ENCODE measurements at places on chromosomes 2 and 18.

- no peak for DNase-seq
These were observed 32.7 kb downstream of the SPIRE1 start for GRCh38 chr18:12625241-12625640.

DNA sequence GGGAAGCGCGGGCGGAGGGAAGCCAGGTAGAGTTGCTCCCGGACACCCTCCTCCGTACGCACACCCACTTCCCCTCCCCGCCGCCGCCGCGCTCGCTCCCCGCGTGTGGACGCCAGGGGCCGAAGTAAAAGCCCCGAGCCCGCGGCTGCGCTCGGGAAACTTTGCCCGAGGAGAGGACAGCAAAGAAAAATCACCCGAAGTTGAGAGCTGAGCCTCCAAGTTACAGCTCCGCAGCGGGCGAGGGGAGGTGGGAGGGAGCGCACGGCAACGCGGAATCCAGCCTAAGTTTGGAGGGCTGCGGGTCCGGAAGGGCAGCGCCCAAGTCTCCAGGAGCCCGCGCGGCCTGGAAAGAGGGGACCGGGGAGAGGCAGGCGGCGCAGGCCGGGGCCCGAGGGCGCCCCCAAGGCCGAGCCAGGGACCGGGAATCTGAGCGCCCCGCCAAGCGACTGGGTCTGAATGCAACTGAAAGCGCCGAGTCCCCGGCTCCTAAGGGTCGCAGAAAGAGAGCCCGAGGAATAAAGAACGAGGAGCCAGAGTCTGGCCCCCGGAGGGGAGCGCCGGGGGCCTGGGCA is 706 bp upstream of the BCL11A start:
- no peak for DNase-seq

DNA sequence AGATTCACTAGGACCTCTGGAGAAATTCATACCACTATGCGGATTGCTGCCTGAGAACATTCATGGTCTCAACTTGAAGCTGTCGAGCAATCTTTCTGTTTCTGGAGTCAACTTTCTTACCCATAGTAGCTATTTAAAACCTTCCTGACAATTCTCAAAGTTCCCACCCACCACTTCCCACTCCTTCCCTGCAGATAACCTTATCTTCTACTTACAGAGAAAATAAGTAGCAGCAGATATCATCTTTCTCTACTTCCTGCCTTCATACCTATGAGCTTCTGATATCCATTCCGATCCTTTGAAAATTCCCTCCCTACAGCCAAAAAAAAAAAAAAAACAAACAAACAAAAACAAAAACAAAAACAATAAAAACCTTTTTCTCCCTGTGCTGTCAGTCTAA is 81.2 kb upstream of the CYRIA start:
- no peak for DNase-seq

DNA sequence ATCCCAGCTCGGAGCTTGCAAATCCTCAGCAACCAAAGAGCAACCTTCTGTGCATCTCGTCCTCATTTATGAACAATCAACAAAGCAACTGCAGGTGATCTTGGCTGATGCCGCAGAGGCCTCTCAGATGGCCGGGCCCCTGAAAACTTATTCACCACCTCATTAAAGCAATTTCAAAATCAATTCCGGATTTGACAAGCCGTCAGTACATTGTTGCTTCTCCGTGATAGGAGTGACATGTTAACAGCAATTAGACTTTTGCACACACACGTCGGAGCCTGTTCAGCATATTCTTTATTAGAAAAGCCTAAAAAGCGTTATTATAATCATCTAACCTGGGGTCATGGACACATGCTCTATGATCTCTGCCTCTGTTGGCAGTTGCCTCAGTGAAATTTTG is 183.1 kb upstream of the CXCR4 start:
- no peak for DNase-seq

DNA sequence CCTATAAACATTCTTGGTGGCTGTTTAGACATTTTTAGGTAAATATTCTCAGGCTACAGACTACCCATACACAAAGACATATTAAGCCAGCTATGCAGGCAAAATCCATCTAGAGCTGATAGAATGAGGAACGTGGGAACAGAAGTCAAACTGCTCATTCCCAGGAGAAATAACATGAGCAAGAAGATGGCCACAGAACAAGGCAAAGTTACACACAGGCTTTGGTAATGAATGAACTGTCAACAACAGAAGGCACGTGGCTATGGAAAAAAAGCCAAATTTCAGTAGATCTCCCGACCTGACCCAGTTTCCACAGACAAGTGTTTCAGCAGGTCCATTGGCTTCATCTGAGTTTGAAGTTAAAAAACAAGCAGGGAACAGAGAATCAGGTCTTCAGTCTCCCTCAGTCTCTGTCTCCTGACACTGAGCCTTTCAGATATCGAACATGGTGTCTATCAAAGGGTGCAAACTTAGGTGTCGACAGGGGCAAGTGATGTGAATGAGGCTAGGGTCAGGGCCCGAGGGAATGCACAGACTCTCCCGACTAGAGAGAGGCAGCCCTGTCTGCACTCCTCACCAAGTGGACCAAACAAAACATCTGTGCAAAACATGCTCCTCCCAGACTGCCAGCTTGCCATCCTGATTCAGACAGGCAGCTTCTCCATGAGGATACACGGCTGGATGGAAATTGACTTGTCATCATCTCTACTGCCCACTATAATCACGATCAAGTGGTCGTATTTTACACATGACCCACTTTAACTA is 25.9 kb downstream of the SIGLEC15 start:
- DNase-seq: no peak

DNA sequence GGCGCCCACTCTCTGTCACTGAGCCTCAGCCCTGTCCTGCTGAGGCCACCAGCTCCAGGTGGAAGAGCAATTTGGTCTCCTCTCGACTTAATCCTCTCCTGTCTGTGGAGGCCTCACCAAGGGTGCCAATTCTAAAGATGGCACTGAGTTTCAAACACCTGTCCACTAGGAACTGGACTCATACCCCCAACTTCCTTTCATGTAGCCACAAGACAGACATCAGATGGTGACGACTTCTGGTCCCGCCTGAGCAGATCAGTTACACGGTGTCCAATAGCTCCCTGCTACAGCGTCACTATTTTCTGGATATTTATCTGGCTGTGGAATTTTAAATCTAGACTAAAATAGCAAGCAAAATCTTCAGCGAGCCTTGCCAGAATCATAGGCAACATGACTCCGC is 24.5 kb upstream of the SP5 start:
- no peak for DNase-seq

GRCh38 chr2:239829326-239829725 is 195.8 kb downstream of the NDUFA10 start:
- no peak for DNase-seq

DNA sequence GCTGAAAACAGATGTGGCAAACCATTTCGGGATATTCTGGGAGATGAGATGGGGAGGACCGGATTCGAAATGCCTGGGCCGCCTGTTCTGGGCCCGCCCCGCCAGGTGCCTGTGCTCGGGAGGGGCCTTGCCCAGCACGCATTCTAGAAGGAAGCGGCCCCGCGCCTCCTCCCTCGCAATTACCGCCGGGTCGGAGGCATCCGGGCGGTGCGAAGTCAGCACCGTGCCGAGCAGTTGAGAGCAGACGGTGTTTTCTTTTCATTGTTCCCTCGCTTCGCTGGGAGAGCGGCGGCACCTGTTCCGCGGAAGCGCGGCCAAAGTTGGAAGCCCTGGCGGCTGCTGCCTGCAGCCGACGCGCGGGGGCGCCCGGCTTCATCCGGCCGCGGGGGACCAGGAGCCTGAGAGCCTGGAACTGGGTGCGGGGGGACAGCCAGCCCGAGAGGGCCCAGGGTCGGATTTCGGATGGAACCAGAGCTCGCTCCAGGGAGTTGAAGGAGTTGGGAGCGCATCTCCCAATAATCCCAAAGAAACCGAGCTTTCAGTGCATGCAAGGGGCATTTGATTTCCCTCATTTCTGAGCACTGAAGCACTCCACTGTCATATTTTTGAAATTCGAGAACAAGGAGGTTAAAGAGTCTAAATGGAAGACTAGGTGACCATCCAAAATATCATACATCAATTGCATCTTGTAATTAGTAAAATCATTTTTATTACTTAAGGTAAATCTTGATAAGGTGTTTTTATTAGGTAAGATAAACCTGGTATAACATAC is 241.8 kb upstream of the RAB12 start:
- DNase-seq: peak; percentile 66

- DNase-seq: no peak
These were observed 240.0 kb upstream of the NT5C1B start for GRCh38 chr2:18829251-18829902.

- DNase-seq: no peak
These were observed 42.9 kb upstream of the SERTAD2 start for GRCh38 chr2:64696636-64697035.

- no peak for DNase-seq
These were observed 239.8 kb upstream of the MYT1L start for GRCh38 chr2:2570871-2571270.

GRCh38 chr2:53397085-53397484 is 370.5 kb upstream of the CHAC2 start:
- no peak for DNase-seq

- DNase-seq: no peak
These were observed 5.4 kb downstream of the COLEC11 start for GRCh38 chr2:3600256-3600855.

DNA sequence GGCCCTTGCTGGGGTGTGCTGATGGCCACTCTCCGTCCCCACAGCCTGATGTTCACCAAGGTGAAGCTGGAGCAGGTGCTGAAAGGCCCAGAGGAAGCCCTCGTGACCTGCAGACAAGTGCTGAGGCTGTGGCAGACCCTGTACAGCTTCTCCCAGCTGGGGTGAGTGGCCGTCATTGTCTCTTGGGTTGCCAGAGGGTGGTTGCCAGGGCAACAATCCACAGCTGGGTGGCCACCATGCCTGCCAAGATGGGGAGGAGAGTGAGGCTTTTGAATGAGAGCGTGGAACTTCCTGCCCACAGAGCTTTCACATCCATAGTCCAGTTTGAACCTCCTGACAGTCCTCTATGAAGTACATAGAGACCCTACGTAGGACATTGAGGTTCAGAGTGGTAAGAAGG is 108.8 kb downstream of the STPG4 start:
- DNase-seq: no peak

GRCh38 chr2:71575966-71576365 is 122.6 kb downstream of the DYSF start:
- DNase-seq: no peak

DNA sequence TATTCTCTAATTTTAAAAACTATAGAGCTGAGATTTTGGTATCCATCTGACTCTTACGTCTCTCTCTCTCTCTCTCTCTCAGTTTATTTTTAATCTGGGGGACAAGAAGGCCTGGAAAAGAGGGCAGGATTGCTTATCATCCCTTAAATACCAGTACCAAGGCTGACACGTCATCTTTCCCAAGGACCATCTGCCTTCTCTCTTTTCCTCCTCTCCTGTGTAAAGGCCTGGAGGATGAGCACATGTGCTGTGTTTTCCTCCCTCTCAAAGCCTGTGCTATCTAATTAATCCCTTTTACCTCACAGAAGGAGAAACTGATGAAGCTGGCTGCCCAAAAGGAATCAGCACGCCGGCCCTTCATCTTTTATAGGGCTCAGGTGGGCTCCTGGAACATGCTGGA is 7.3 kb downstream of the IL37 start:
- DNase-seq: no peak

DNA sequence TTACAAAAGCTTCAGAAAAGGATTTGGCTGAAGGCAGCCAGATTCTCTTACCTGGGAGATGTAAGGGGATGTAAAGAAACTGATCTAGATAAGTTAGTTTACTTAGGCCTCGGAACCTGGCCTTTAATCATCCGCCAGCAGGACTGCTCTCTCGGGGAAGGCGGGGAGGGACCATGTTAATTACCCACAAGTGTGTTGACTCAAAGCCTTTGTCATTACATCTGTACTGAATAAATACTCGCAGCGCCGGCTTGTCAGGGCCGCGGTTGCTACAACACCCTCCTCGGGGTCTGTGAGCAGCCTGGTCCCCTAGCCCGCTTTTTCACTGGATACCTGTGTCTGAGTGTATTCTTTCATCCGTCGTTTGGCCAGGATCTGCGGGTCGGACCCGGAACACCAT is 6.7 kb downstream of the CHMP3 start:
- no peak for DNase-seq

GRCh38 chr2:152363936-152364335 is 29.0 kb downstream of the FMNL2 start:
- DNase-seq: no peak

- DNase-seq: no peak
These were observed 160.4 kb downstream of the PTPRM start for GRCh38 chr18:7727361-7728076.

- no peak for DNase-seq
These were observed 252.4 kb downstream of the FSIP2 start for GRCh38 chr2:185990861-185991525.

DNA sequence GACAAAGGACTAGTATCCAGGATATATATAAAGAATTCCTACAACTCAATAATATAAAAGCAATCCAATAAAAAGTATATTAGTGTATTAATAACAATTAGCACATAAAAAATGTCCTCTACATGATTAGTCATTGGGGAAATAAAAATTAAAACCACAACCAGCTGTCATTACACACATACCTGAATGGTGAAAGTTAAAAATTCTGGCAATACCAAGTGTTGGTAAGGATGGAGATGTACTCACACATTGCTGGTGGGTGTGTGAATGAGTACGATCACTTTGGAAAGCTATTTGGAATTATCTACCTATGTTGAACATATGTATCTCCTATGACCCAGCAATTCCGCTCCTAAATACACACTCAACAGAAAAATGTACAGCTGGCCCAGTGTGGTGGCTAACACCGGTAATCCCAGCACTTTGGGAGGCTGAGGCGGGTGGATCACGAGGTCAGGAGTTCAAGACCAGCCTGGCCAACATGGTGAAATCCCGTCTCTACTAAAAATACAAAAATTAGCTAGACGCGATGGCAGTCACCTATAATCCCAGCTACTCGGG is 14.3 kb upstream of the NOL10 start:
- DNase-seq: no peak

- DNase-seq: no peak
These were observed 415.0 kb downstream of the TMX3 start for GRCh38 chr18:68299906-68300305.

GRCh38 chr2:96143231-96143847 is 1.9 kb downstream of the DUSP2 start:
- DNase-seq: no peak

- DNase-seq: no peak
These were observed 259.1 kb downstream of the SS18 start for GRCh38 chr18:25831301-25831701.

GRCh38 chr2:219182331-219183150 is 4.5 kb downstream of the RETREG2 start:
- no peak for DNase-seq

GRCh38 chr2:55478610-55479304 is 40.8 kb upstream of the CFAP36 start:
- no peak for DNase-seq

Data from GM13976 (cell line).